ENCODE measurements at places on chromosomes 5 and 9. TPM values are rescaled to one million over a fixed set of nuclear protein-coding genes. Genes with fewer than 3 reads are reported as not detected.

CARD9 gene
- 6.7 TPM for total RNA-seq

MYOZ3 gene
- total RNA-seq: not detected

TMEM174 gene
- not detected for total RNA-seq

FASTKD3 gene
- total RNA-seq: 17.6 TPM

IL9 gene
- not detected for total RNA-seq

THOC3 gene
- 75.5 TPM for total RNA-seq

ARL14EPL gene
- 0.29 TPM for total RNA-seq

AIF1L gene
- total RNA-seq: not detected

TRMO gene
- total RNA-seq: 10.7 TPM

GZMA gene
- not detected for total RNA-seq

FOXD4L3 gene
- total RNA-seq: not detected

DPYSL3 gene
- 86.5 TPM for total RNA-seq

OR2K2 gene
- total RNA-seq: not detected

GRHPR gene
- 158 TPM for total RNA-seq

MYORG gene
- 2.6 TPM for total RNA-seq

KCNV2 gene
- total RNA-seq: not detected

BARHL1 gene
- total RNA-seq: not detected

PCDHB5 gene
- total RNA-seq: under 0.01 TPM

SHROOM1 gene
- total RNA-seq: 15.6 TPM

FST gene
- 1.2 TPM for total RNA-seq

ANKRD18B gene
- total RNA-seq: 0.71 TPM

SLC46A2 gene
- not detected for total RNA-seq

ERCC8 gene
- total RNA-seq: 12.2 TPM

FUT7 gene
- not detected for total RNA-seq

OMD gene
- total RNA-seq: not detected

NRARP gene
- total RNA-seq: not detected
